ENCODE measurements at places on chromosomes 4 and X.

DNA sequence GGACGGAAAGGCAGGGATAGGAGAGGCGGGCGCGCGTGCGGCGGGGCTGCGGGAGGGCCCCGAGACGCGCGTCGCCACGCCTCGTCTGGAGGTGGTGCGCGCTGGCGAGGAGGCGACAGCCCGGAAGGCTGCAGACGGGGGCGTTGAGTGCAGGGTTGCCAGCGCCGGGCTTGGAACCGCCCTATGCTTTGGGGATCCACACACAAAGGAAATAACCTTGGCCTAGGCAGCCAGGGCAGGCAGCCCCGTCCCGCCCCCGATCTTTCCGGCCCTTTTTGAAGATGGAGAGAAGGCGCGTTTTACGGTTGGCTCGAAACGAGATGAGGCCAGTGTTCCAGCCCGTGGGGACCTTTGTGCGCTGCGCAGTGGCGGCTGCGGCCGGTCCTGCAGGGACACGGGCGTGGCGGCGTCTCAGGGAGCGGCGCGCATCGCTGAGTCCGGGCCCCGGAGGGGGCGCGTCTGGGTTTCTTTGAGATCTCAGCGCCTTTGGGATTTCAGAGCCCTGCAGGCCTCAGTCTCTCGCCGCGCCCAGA lies 50.8 kb upstream of the TRIM2 start:
- DNase-seq = no peak

GRCh38 chrX:42442745-42443144 lies 335.2 kb downstream of the PPP1R2C start:
- DNase-seq = no peak

DNA sequence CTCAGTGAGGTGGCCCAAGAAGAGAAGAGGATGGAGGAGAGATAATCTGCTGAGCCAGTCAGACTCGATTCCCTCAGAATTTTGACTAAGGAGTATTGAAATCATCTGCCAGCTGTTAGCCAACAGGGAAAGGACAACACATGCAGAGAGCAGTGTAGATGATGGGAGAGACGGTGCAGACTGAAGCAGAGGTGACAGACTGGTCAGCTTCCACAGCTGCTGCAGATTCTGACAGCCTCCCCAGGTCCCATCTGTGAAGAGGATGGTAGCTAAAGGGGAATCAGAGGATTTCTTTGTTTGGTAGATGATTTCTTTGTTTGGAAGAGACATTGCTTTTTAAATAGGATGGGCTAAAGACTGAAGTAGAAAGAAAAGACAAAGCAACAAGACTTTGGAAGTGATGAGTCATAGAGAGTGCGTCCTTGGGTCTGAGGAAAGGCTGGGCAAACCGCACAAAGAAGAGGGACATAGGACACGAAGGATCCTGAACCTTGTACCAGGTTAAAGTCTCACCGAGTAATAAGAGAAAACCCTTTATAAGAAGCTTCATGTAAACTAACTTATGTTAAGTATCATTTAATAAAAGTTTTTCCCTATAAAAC lies 27.6 kb downstream of the INTU start:
- no peak for DNase-seq

DNA sequence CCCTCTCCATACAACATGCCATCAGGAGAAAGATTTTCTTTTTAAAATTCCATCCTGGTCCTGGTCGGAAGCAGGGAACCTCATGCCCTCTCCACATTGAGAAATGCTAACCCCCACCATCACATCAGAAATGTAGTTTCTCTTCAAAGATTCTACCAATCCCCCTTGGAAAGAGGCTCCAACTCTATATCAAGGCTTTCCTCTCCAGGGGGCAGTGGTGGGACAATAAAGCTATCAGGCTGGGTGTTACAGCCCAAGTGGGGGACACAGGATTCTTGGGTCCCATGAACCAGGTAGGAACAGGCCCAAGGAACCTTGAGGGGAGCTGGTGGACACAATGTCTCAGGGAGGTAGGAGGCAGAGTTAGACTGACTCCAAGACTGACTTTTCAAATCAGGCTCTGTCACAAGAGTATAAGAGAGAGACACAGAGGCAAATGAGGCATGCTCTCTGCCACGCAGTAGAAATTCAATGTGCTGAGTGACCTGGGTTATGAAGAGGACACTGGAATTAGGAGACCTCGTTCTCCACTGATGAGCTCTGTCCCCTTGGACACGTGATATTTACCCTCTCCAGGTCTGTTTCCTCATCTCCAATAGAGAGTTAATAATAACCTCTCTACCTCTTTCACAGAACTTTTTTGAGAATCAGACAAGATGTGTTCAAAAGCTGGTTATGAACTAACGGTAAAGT lies 4.5 kb downstream of the GJB1 start:
- DNase-seq = no peak

- DNase-seq = no peak
Measured at GRCh38 chrX:10697616-10698317, 77.4 kb upstream of the MID1 start.

- DNase-seq = no peak
Measured at GRCh38 chr4:176726803-176727202, 65.9 kb downstream of the VEGFC start.

- no peak for DNase-seq
Measured at GRCh38 chr4:139207873-139208403, 30.9 kb upstream of the ELF2 start.

DNA sequence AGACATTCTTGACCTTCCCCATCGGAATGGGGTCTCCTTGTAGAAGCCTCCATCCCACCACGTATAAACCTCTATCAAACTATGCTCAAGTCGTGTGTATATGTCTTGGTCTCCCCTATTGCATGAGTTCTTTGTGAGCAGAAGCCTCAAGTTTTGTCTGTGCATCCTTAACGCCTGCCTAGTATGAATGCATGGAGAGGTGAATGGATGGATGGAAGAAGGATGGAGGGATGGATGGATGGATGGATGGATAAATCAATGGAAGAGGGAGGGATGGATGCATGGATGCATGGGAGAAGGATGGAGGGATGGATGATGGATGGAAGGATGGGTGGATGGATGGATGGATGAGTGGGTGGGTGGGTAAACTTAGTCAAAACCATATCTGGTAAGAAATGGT lies 17.0 kb upstream of the CCKAR start:
- no peak for DNase-seq

DNA sequence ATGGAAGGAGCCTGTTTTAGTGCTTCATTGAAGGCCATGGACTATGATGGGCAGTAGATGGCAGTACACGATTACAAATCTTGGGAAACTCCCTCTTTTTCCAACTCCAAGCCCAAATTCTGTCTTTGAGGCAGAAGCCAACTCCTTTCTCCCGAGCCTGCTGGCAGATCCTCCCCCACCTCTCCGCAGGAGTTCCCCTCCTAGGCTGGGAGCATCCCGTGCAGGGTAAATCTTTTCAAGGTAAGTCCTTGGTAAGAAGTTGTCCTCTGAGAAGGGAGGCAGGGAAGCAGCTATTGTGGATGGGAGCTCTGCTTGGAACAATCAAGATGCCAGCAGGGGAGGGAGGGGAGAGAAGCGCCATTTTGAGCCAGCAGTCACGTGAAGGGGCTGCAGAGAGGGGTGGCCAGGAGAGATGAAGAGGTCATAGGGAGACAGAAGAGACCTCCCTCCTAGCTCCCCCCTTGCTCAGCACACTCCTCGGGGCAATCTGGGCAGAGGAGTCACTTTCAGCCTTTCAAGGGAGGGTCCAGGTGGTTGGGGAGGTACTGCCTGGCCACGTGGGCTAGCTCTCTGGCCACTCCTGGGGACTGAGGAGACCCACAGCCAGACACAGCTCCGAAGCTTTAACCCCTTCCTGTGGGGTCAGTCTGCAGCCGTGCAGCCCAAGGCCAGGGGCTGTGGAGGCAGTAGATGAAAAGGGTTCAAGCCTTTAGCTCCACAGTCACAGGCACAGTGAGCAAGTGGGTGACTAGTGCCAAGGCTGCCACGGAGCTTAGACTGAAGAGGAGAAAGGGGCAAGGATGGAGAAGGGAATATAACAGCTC lies 9.6 kb downstream of the CC2D2A start:
- DNase-seq = peak; percentile 46

All from GM04504 (cell line).